ENCODE measurements at places on chromosomes 3 and 15. TPM values are rescaled to one million over a fixed set of nuclear protein-coding genes. Genes with fewer than 3 reads are reported as not detected.

The NLGN1 gene
- total RNA-seq = not detected

The ARHGAP31 gene
- 3.0 TPM for total RNA-seq

The CCDC14 gene
- 48.1 TPM for total RNA-seq

The FOXB1 gene
- 1.6 TPM for total RNA-seq

The COL6A5 gene
- not detected for total RNA-seq

The KBTBD12 gene
- not detected for total RNA-seq

The CP gene
- not detected for total RNA-seq

The PSTPIP1 gene
- 142 TPM for total RNA-seq

The CASR gene
- 0.02 TPM for total RNA-seq

Data from T-helper 2 cell treated with Interferon-gamma antibody and Interleukin-4, amounts not matched to agents 100 ng/mL and 5 ng/mL, for 36 hours (primary cell).